Mononuclear cell (primary cell): ENCODE measurements at places on chromosomes 16 and 17. TPM values are rescaled to one million over a fixed set of nuclear protein-coding genes. Genes with fewer than 3 reads are reported as not detected.

The KRTAP17-1 gene
- not detected for total RNA-seq

The CACNG1 gene
- not detected for total RNA-seq

The ACSM2A gene
- not detected for total RNA-seq

The TNFRSF13B gene
- 2.2 TPM for total RNA-seq

The CTF1 gene
- total RNA-seq = 0.21 TPM

The SLC5A2 gene
- total RNA-seq = 0.42 TPM

The ITGAL gene
- 150 TPM for total RNA-seq

The CHST5 gene
- under 0.01 TPM for total RNA-seq

The GP1BA gene
- 4.2 TPM for total RNA-seq

The CYTH1 gene
- 273 TPM for total RNA-seq

The C16orf87 gene
- 30.4 TPM for total RNA-seq

The GAST gene
- total RNA-seq = not detected
